Panc1 (cell line): ENCODE measurements at places on chromosomes 13 and 19. TPM values are rescaled to one million over a fixed set of nuclear protein-coding genes. Genes with fewer than 3 reads are reported as not detected.

DNA sequence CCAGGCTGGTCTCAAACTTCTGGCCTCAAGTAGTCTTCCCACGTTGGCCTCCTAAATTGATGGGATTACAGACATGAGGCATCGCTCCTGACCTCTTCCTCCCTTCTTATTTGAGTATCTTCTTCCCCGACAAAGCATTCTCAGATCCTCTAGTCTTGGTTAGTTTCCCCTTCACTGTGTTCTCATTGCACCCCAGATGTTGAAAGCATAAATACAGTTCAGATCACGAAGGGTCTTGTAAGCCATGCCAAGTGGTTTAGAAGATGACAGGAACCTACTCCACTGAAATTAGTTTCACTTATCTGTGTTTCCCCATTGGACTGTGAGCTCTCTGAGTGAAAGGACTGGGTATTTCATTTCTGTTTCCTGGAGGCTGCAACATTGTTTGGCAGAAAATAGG lies 100.7 kb downstream of the DGKH start:
- DNase-seq: no peak
- H3K27ac ChIP-seq: no peak overlapping the region
- no peaks in the 10 kb centered on the region for H3K27me3 ChIP-seq
- no peaks in the 10 kb centered on the region for H3K4me1 ChIP-seq
- no peaks in the 10 kb centered on the region for H3K36me3 ChIP-seq

GRCh38 chr13:32676242-32676641 lies 90.0 kb downstream of the PDS5B start:
- no peaks in the 10 kb centered on the region for H3K27me3 ChIP-seq
- DNase-seq: no peak
- no peak overlapping the region for H3K27ac ChIP-seq

SULT2B1 gene
- total RNA-seq: 3.6 TPM

LMTK3 gene
- total RNA-seq: 10.6 TPM

KDELR1 gene
- total RNA-seq: 111 TPM

DNA sequence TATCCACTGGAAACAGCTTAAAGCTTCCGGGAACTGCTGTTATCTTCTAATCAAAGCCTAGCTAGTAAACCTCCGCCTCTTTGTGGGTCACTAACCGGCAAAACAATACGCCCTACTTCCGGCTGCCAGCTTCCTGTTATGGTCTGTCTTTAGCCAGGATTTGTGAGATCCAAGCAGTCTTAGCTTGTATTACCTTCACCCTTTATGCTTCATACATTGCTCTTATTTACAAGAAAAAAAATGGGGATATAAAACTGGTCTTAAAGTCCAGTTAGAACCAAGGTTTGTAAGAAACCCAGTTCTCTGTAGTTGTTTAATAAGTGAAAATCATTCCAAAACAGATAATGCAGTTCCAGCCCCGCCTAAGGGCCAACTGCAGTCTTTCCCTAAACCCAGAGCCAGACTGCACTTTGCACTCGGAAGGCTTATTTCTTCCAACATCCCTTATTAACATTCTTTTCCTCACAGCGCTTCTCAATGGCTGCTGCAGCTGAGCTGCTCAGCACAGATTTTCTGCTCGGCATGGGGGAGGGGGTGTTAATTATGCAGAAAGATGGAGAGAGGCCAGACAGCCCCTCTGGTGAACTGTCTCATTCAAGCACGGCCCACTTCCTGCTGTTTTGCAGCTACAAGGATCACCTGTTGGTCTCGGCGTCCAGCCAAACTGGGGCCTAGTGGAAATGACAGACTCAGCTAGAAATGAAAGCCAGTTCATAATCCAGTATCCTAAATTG lies 368.4 kb downstream of the KLF12 start:
- H3K36me3 ChIP-seq: no peaks in the 10 kb centered on the region
- no peak overlapping the region for H3K4me3 ChIP-seq
- no peak overlapping the region for H3K27ac ChIP-seq
- no peak for DNase-seq
- H3K27me3 ChIP-seq: no peaks in the 10 kb centered on the region

- peaks cover 7% of the 10 kb centered on the region; the same call in 1 of the 2 replicates for H3K36me3 ChIP-seq
- H3K27me3 ChIP-seq: no peaks in the 10 kb centered on the region
- H3K27ac ChIP-seq: no peak overlapping the region
- no peak for DNase-seq
Measured at GRCh38 chr13:49140910-49141611, 79.1 kb upstream of the MLNR start.

- H3K27ac ChIP-seq: no peak overlapping the region
- H3K36me3 ChIP-seq: no peaks in the 10 kb centered on the region
- H3K27me3 ChIP-seq: no peaks in the 10 kb centered on the region
- no peak overlapping the region for H3K4me3 ChIP-seq
- no peaks in the 10 kb centered on the region for H3K4me1 ChIP-seq
- no peak for DNase-seq
Measured at GRCh38 chr13:80161219-80161618, 179.7 kb downstream of the SPRY2 start.

DNA sequence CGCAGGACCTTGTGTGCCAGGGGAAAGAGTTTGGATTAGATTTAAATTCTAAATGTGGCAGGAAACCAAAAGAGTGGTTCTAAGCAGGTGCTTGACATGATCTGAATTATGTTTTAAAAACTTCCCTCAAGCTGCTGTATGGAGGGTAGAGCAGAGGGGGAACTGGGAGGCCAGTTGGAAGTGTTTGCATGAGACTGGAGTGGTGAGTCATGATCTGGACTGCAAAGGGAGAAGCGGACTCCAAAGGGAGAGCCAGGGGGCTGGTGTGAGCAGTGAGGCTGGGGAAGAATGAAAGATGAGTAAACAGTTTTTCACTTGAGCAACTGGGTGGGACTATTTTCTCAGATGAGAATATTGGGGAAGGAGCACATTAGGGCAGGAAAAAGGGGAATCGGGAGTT lies 206.1 kb downstream of the DNAJC15 start:
- H3K27me3 ChIP-seq: no peaks in the 10 kb centered on the region
- H3K4me3 ChIP-seq: no peak overlapping the region
- H3K36me3 ChIP-seq: no peaks in the 10 kb centered on the region
- DNase-seq: no peak

GRCh38 chr19:53994811-53995210 lies 3.4 kb downstream of the CACNG6 start:
- H3K27ac ChIP-seq: peak overlapping the region; percentile 94
- H3K36me3 ChIP-seq: no peaks in the 10 kb centered on the region
- peaks cover 40% of the 10 kb centered on the region for H3K4me1 ChIP-seq
- H3K27me3 ChIP-seq: no peaks in the 10 kb centered on the region
- H3K4me3 ChIP-seq: no peak overlapping the region

DNA sequence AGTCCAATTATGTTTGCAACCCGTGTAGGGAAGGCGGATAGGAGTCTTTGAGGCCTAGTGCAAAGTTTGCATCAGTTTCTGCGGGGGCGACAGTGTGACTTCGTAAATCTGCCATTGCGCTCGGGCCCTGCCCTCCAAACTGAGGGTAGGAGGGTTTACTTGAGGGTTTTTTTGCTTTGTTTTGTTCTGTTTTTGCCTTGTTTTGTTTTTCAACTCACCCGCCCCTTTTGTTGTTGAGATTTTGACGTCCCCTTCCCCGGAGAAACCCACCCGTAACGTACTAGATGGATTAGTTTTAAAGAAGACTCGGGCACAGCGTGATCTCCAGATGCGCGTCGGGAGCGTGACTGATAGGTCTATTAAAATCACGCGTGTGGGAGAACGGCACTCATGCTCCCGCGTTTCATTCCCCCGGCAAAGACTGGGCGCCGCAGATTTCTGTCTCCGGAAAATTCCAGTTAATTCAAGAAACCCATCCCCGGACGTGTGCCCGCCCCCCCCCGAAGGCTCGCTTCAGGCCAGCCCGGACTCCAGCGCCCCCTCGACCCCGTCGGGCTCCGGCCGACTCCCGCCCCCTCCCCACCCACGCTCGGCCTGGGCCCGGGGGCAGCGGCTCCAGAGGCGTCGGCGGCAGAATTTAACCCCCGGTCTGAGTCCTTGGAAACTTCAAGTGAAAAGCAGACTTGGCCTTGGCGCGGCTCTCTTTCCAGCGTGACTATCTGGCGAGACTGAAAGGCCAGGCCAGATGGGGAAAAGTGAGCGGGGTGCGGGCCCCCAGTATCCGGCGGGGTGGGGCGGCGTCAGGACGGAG lies 5.0 kb downstream of the SOX1 start:
- no peak overlapping the region for H3K27ac ChIP-seq
- H3K27me3 ChIP-seq: no peaks in the 10 kb centered on the region
- DNase-seq: no peak
- H3K36me3 ChIP-seq: no peaks in the 10 kb centered on the region
- no peaks in the 10 kb centered on the region for H3K4me1 ChIP-seq
- H3K4me3 ChIP-seq: no peak overlapping the region

- no peaks in the 10 kb centered on the region for H3K36me3 ChIP-seq
- no peak overlapping the region for H3K4me3 ChIP-seq
- H3K27ac ChIP-seq: no peak overlapping the region
- H3K27me3 ChIP-seq: no peaks in the 10 kb centered on the region
- DNase-seq: no peak
- no peaks in the 10 kb centered on the region for H3K4me1 ChIP-seq
Measured at GRCh38 chr13:59247171-59247570, 916.6 kb downstream of the DIAPH3 start.

TPGS1 gene
- 17.6 TPM for total RNA-seq

DNA sequence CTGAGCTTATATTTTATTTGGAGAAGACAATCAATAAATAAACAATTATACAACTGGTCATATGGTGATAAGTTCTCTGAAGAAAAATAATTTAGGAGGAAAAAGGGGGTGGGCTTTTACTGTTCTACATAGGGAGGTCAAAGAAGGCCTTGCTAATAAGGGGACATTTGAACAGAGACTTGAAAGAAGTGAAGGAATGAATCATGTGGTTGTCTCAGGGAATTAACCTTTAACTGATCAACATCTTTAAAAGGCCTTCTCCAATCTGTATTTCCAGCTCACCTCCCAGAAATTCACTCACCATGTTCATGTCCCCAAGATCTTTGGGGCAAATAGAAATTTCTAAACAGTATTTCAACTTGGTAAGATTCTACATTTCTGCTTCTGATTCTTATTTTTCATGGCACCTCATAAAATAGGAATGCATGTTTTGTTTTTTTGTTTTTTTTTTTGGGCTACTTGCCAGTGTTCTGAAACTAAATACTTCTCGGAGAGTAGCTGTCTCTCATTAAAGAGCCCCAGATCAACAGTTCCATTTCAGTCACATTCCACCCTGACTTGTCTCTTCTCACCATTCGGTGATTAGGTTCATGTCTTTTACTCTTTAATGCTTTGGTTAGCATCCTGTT lies 19.2 kb upstream of the LPAR6 start:
- peaks cover 8% of the 10 kb centered on the region; the same call in 1 of the 2 replicates for H3K4me1 ChIP-seq
- H3K36me3 ChIP-seq: no peaks in the 10 kb centered on the region
- no peak overlapping the region for H3K4me3 ChIP-seq
- H3K27ac ChIP-seq: peak overlapping the region; percentile 54

GRCh38 chr13:72165276-72165675 lies 298.3 kb upstream of the DACH1 start:
- H3K36me3 ChIP-seq: no peaks in the 10 kb centered on the region
- no peaks in the 10 kb centered on the region for H3K27me3 ChIP-seq

DNA sequence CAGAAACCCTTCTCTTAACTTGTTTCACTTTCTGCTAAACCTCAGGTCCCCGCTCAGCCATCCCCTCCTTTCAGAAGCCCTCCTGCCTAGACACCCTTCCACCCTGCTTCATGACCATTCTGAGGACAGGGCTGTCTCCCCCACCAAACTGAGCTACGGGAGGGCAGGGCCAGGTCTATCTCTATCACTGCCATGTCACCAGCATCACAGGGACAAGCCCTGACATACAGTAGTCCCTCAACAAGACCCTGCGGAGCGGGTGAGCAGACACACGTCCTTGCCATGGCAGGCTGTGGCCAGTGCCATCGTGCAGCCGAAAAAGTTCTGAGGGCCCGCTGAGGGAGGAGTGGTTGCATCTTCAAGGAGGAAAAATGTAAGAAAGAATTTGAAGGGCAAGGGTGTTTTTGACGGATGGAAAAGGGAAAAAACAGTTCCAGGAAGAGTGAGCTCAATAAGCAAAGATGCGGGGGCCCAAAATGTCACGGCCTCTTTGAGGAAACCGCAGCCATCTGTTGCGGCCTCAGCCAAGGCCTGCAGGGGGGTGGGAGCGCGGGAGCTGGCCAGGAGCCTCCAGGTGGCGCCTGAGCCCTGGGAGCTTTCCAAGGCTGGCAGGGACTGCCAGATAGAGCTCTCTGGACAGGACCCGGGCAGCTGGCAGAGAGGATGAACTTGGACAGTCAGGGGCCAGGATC lies 8.1 kb downstream of the PTGIR start:
- H3K4me3 ChIP-seq: no peak overlapping the region
- no peaks in the 10 kb centered on the region; the same call in 1 of the 2 replicates for H3K4me1 ChIP-seq
- H3K27ac ChIP-seq: no peak overlapping the region
- no peak for DNase-seq

TEX101 gene
- total RNA-seq: not detected

SLC44A2 gene
- total RNA-seq: 31.5 TPM

DNA sequence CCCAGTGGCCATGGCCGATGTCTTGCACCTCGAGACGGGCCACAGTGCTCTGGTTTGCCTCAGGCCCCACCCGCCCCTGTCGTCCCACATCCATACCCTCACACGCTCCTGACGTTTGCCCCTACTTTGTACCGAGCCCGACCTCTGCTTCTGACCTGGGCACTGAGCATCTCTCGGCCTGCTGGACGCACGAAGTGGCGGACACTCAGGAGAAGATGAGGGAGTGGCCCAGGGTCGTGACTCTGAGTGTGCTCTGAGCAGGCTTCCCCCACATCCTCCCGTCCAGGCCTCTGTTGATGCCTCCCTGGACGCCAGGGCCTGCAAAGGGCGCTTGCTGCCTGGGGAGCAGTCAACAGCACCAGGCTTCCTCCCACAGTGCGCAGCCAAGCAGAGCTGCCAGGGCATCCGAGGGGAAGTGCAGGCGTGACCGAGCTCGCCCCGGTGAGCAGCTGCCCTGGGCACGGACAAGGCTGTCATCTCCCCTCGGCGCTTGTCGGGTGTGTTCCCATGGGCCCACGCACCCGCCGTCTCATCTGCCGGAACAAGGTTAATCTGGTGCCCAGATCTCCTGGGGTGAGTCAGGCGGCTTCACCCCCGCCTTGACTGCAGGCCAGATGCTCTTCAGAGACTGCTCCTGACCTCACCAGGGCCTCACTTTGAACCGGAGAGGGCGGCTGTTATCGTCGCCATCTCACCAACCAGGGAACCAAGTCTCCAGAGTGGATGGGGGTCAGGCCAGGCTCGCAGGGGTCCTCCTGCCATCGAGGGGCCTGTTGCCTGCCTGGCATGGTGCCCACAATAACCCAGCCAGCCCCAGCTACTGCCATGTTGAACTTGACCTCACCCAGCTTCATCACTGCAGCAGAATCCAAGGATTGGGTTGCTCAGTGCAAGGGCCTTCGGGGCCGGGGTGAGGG lies 27.2 kb downstream of the COMP start:
- H3K4me1 ChIP-seq: 0 out of 2 replicates have a peak, but pooled peaks cover 3% of the 10 kb centered on the region
- H3K36me3 ChIP-seq: no peaks in the 10 kb centered on the region
- no peak for DNase-seq
- no peak overlapping the region for H3K4me3 ChIP-seq
- H3K27ac ChIP-seq: no peak overlapping the region

F10 gene
- 0.18 TPM for total RNA-seq

TRAPPC6A gene
- total RNA-seq: 24.7 TPM

GRCh38 chr19:30731591-30731990 lies 359.4 kb downstream of the ZNF536 start:
- H3K4me3 ChIP-seq: no peak overlapping the region
- DNase-seq: no peak
- H3K27ac ChIP-seq: no peak overlapping the region
- no peaks in the 10 kb centered on the region; the same call in 1 of the 2 replicates for H3K27me3 ChIP-seq
- H3K4me1 ChIP-seq: no peaks in the 10 kb centered on the region

GRCh38 chr19:30778061-30778460 lies 405.9 kb downstream of the ZNF536 start:
- no peaks in the 10 kb centered on the region for H3K4me1 ChIP-seq
- H3K36me3 ChIP-seq: no peaks in the 10 kb centered on the region
- H3K4me3 ChIP-seq: no peak overlapping the region
- DNase-seq: no peak
